ENCODE measurements at places on chromosomes 16 and 17.
A peak's percentile ranks its signal among the peaks of the same experiment; 100 is the strongest.

- no peak for DNase-seq
These were observed 111.0 kb upstream of the CHMP6 start for GRCh38 chr17:80880648-80880985.

GRCh38 chr17:51607512-51607911 is 347.2 kb downstream of the UTP18 start:
- DNase-seq = no peak

DNA sequence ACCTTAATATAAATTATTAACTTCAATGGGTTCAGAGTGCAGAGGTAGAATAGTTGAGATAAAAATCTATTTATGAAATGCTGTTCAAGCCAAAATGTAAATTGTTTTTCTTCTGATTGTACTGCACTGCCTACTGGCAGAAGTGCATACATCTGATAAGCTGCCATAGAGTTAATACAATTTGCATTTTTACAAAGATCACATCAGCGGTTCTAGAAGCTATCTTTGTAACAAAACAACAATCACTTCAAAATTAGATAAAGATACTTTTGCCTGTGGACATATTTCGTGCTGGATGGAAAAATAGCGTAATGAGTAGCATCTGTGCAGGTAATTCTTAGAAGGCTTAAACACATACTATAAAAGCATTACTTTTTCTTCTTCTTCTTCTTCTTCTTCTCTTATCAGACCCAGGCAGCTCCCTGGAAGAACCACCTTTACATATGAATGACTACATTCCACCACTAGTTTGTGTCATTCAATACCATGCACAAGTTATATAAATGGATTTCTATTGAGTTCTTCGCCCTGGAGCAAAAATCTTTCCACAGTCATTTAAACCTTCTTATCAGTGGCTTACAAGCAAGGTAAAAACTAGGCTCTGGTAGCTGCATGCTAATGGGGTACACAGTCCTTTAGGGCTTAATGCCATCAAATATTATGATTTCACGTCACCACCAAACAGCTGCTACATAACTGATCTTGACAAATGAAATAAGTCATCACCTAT is 47.0 kb downstream of the SYNRG start:
- no peak for DNase-seq

DNA sequence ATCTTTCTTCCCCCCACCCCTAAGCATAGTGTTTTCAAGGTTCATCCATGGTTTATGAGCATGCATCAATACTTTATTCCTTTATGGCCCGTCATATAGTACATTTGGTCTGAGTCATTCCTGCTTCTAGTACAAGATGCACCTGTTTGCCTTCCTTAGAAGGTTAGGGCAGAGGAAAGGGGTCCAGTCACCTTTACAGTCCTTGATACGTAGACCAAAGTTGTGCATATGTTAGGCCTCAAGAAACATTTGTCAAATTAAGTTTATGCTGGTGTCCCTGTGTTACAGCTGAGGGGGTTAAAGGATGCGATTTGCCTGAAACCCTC is 1.4 kb downstream of the CYB5D2 start:
- DNase-seq = no peak

GRCh38 chr17:62064029-62064790 is 868 bp downstream of the MED13 start:
- DNase-seq = peak; percentile 19

DNA sequence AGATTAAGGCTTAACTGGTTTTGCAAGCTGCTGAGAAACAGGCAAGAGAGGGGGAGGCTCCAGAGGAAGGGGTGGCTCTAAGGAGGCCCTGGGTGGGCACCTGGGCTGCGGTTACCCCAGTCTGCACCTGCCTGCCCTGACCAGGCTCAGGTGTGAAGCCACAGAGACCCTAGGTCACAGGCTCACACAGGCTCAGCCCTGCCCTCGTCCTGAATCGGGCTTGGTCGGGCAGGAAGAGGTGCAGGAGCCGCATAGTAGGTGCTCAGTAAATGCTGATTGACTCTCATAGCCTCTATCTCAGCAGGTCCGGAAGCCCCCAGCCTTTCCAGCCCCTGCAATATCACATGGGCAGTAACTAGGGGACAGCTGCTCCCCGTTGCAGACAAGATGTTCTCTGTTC is 203.4 kb downstream of the GSG1L start:
- DNase-seq = no peak

GRCh38 chr17:79262624-79263023 is 188.0 kb downstream of the ENGASE start:
- DNase-seq = peak; percentile 73

GRCh38 chr16:13436641-13437412 is 483.1 kb upstream of the ERCC4 start:
- DNase-seq = no peak

- DNase-seq = no peak
These were observed 1.5 kb upstream of the PCYT2 start for GRCh38 chr17:81912441-81913309.

DNA sequence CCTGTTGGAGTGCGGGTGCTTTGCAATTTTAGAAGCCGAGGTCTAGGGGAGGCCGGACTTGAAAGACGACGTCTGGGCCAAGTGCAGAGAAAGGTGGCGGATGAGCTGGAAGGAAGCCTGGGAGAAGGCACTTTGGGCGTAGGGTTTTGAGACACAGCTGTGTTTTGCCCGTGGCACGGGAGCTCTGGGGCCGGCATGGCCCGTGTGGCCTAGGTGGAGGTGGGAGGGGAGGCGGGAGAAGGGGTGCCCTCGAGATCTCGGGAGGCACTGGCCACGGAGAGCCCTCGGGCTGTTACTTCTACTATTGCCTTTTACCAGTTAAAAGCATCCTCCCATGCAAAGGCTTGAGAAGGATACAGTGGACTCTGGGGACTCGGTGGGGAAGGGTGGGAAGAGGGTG is 161.9 kb downstream of the FOXL1 start:
- no peak for DNase-seq

GRCh38 chr16:49661465-49662187 is 194.3 kb downstream of the ZNF423 start:
- peak; percentile 3 for DNase-seq

DNA sequence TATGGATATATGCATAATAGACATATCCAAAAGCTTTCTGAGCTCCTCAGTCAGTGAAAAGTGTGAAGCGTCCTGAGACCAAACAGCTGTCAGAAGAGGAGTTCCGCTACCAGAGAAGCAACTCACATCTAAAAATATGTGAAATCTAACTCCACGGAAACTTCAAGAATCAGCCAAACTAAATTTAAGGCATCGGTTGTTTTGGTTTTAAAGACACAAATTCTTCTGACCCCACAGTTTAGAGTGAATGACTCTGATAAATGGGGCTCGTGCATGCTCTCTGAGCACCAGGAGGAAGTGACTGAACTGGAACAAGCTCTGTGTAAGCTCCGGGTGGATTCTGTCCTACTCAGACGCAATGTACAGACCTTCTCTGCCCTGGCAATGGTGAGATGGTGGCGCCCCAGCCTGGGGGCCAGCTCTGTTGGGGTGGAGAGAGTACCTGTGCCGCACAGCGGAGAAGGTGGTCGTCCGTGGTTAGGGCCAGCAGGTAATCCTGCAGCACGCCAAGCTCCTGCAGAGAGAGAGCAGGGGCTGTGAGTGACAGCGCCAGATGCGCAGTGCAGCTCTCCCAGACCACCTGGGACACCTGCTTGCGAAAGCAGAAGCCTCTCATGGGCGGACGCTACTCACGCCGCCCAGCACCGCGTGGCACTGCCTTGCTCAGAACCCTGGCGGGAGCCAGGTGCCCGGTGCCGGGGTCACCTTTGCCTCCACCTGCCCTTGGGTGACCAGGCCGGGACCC is 44.4 kb upstream of the ATP2A3 start:
- DNase-seq = no peak

DNA sequence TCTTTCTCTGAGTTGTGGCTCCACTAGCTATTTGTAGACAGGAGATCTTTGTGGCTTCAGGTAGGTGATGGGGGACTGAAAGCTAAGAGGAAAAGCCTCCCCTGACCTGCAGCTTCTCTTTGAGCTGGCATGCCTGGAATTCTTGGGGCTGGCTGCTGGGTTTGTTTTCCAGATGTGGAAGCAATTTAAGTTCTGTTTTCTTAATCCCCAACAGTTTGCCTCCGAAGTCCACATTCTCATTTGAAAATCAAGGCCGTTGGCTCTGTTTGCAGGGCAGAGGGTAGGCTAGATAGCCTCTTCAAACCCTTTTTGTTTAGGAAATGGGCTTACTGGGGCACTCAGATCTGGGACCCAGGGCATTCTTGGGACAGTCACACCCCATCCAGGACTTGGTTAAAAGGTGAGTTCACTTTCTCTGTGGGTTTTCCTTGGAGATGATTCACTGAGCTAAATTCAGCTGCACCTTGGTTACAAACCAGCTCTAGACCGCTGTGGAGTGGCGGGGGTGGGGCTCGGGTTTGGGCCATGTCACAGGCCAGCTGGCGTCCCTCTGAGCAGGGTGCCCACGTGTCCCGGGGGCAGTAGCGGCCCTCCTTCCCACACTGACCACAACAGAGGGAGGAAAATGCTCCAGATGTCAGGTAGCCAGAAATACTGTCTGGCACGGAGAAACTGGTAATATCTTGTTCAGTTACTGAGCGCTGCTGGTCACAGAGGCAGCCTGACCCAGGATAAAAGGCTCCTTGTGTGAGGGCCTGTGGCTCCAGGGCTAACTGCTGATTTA is 108.5 kb downstream of the RAB11FIP4 start:
- peak; percentile 74 for DNase-seq

DNA sequence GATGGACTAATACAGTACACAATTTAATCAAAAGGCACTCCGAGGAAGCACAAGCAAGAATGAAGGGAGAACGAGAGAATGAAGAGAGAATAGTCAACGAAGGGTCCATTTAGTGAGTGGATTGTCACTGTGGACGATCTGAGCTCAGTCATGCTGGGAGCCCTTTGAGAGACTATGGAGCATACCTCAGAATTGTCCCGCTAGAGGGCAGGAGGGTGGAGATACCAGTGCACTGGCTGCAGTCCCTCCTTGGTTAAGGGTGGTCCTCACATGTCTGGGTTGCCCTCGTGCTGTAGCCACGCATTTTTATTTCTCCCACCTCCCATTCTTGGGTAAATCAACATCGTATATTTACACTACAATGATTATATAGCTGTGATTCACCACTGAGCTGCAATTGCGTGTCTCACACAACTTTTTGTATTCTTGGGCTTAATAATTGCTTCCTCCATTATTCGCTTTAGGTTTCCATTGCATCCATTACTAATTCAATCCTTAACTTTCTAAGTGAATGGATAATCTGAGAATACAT is 33.2 kb upstream of the FAM20A start:
- DNase-seq = no peak

DNA sequence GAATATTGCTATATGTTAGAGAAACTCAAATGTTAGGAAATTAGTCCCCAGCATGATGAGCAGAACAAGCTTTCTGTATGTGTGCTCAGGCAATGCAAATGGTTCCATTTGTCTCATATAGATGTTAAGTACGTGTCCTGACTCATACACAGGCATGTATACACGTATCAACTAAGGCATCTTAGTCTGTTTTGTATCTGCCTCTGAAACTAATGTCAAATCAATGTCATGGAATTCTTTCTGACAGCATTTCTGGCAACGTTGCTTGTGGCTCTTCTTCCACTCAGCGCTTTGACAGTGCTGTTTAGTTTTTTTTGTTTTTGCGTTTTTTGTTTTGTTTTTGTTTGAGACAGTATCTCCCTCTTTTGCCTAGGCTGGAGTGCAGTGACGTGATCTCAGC is 111.9 kb downstream of the CNTNAP4 start:
- DNase-seq = no peak

- no peak for DNase-seq
These were observed 1.1 kb downstream of the SOCS3 start for GRCh38 chr17:78358538-78359320.

- no peak for DNase-seq
These were observed 35.6 kb upstream of the PHOSPHO1 start for GRCh38 chr17:49266233-49266632.

DNA sequence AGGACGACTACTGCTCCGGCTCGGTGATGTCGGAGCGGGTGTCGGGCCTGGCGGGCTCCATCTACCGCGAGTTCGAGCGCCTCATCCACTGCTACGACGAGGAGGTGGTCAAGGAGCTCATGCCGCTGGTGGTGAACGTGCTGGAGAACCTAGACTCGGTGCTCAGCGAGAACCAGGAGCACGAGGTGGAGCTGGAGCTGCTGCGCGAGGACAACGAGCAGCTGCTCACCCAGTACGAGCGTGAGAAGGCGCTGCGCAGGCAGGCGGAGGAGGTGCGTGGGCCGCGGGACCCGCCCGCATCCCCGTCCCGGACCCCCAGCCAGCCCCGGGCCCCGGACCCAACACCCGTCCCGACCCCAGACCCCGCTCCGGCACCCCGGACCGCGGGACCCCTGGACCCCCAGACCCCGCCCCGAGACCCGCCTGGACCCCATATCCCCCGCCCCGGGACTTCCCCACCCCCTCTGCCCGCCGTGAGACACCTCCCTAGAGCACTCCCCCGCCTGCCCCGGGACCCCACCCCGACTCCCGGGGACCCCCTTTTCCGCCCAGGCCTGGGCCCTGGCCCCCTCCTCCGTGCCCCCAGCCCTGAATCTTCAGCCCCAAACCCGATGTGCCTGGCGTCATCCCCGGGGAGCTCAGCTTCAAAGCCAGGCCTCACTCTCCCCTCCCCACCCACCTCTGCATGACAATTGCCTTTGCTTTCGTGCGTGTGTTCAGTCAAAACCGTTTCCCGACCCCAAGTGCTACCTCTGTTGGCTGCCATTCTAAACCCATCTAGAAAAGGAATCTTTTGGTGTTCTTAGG is 594 bp downstream of the MAPK8IP3 start:
- no peak for DNase-seq

DNA sequence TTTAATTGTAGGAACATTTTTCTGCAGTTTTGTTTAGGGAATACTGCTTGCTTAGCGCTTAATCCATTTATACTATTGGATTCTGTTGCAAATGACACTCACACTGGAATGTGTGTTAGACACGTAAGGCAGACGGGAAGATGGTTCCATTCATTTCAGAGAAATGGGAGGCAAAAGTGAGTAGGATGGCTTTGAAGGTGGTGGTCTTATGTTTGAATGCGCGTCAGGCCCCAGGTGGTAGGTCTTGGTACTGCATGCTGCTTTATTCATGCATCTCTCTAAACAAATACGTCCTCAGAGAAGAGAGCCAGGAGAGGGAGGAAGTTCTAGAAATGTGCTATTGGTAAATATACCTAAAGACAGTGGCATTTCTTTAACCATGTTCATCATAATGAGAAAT is 997.6 kb upstream of the RBFOX1 start:
- no peak for DNase-seq

DNA sequence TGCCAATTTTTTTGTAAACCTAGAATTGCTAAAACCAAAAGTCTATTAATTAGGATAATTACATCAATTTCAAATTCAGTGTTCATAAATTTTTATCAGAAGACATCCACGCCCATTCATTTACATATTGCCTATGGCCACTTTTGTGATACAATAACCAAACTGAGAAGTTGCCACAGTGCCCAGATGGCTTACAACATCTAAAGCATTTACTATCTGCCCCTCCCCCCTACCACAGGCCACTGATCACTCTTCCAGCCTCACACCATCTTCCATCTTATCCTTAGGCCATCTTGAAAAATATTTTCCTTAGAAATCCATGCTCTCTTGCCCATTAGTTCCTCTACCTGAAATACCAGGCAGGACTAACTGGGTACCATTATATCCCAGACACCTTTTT is 6.3 kb upstream of the PRKAR1A start:
- DNase-seq = no peak

GRCh38 chr16:74297145-74297665 is 591 bp downstream of the PSMD7 start:
- DNase-seq = no peak
